ENCODE measurements at places on chromosomes 1 and 21.

GRCh38 chr21:33831962-33832659, 83.5 kb downstream of the ATP5PO start:
- no peak for DNase-seq

- DNase-seq, result no peak
Observed at GRCh38 chr1:9892563-9893528, 17.2 kb downstream of the CTNNBIP1 start.

- DNase-seq, result no peak
Observed at GRCh38 chr1:57850176-57850940, 426.5 kb upstream of the DAB1 start.

GRCh38 chr1:162281426-162281825, 95.2 kb downstream of the SPATA46 start:
- no peak for DNase-seq

DNA sequence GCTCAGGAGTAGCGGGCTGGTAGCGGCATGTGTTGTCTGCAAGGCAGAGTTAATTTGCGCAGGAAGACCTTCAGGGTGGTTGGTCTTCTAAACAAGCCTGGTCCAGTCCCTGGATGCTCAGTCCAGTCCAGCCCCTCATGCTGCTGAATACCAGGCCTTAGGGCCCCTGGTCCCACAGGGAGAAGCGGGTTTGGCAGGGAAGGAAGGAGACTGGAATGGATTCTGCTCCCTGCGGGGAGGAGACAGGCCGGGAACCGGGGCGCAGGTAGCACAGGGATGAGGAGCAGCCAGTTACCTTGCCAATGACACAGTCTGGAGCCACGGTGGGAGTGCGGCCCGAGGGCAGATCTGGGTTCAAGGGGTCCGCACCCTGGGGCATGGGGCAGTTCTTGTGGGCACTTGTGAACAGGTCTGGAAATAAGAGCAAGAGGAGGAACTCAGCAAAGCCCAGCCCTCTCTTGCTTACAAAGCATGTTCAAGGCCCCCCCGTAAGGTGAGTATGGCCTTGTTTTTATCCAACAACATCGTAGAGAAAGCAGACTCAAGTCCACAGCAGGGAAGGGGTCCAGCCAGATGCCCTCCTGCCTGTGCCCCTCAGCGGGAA, 10.1 kb downstream of the FAM131C start:
- no peak for DNase-seq

Data from SHP77 (cell line).